Astrocyte (in vitro differentiated cells and primary cell): ENCODE measurements at places on chromosomes 6 and 20.

DNA sequence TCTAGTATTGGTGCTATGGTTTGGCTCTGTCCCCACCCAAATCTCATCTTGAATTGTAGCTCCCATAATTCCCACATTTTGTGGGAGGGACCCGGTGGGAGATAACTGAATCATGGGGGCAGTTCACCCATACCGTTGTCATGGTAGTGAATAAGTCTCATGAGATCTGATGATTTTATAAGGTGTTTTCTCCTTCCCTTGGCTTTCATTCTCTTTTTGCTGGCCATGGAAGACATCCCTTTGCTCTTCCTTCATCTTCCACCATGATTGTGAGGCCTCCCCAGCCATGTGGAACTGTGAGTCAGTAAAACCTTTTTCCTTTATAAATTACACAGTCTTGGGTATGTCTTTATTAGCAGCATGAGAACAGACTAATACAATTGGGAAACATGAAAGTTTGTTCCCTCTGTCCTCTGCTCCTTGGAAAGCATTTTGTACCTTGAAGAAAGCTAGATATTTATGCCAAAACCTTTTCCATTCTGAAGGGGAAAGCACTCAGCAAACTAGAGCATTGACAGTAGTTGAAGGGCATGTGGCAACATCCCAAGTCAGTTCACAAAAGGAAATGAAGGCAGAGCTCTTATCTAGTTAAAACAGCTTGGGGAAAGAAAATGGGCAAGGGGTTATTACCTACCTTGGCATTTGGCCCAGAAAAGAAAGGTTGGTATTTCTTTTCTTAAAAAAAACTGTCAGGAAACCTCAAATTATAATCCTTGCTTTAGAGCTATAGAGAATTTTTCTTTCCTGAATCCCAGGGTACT, 10.7 kb upstream of the TNFAIP3 start:
- no peak for DNase-seq

GRCh38 chr6:11609324-11610071, 71.9 kb downstream of the TMEM170B start:
- DNase-seq: peak; percentile 96

- no peak for DNase-seq
Observed at GRCh38 chr6:168447282-168447681, 6.3 kb downstream of the SMOC2 start.

- peak; percentile 27 for DNase-seq
Observed at GRCh38 chr6:16511040-16511660, 250.1 kb downstream of the ATXN1 start.

DNA sequence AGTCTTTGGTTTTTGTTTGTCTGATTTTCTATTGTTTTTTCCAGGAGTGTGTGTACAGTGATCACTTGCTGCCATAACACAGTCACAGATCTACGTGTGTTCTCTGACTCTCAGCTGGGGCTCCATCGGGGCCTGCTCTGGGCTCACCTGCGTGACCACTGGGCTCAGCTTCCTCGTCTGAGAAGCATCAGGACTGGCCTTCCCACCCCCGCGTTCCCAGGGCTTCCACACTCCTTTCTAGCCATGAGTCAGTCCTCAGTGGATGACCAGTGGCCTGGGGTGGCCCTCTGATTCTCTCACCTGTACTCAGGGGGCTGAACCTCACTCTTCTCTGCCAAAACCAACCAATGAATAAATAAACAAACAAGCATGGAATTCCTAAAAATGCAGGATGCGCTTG, 14.5 kb downstream of the THBS2 start:
- no peak for DNase-seq

DNA sequence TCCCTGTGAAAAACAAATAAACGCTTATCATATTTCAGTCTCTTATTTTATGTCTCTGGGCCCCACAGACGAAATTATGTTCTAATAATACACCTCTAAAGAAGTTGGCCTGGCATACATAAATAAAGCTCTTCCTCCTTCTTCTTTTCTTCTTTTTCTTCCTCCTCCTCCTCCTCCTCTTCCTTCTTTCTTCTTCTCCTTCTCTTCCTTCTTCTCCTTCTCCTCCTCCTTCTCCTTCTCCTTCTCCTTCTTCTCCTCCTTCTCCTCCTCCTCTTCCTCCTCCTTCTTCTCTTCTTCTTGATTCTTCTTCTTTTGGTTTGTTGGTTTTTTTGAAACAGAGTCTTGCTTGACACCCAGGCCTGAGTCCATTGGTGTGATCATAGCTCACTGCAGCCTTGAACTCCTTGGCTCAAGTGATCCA, 41.8 kb upstream of the PTPN1 start:
- no peak for DNase-seq

GRCh38 chr6:122147291-122147690, 252.2 kb upstream of the HSF2 start:
- DNase-seq: no peak

- peak; percentile 17 for DNase-seq
Observed at GRCh38 chr6:125746731-125747588, 2.5 kb upstream of the HEY2 start.

GRCh38 chr20:33651562-33652048, 10.5 kb upstream of the C20orf144 start:
- no peak for DNase-seq

DNA sequence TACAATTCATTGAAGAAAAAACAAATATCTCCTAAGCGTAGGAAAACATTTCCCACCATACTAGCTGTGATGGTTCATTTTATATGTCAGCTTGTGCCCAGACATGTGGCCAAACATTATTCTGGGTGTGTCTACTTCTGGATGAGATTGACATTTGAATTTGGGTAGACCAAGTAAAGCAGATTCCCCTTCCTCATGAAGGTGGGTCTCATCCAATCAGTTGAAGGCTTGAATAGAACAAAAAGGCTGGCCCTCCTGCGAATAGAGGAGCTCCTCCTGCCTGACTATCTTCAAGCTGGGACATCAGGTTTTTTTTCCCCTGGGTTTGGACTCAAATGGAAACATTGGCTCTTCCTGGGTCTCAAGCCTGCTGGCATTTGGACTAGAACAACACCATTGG, 113.6 kb downstream of the DHX35 start:
- DNase-seq: no peak

DNA sequence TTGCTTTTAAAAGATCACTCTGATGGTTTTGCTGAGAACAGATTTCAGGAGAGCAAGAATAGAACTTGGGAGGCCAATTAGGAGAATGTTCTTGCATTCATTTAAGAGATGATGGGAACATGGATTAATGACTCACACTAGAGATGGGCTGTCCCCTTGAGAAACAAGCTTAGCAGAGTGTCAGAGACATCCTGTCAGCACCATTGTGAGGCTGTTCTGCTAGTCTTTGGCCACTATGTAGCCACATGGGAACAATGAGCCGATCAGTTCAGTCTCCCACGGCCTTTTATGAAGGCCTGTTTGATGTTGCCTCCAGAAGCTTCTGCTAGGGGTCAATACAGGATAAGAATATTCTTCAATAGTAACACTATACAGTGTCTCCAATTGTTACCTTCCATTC, 113.0 kb upstream of the EYA4 start:
- no peak for DNase-seq

DNA sequence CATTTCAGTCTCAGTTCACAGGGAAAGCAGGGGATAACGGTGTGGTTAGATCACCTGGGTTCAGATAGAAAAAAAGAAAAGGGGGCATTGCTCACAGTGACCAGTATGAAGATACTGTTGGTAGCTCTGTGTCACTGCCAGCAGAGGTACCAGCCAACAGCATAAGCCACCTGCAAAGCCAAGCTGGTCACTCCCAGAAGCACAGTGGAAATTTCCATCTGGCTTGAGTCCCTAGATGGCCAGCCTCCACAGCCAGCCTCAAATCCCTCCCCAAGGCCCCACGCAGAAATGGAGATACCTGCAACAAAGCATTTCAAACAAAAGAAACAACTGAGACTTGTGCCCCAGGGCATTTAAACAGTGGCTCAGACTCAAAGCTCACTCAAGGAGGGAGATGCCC, 11.6 kb downstream of the DEFB127 start:
- no peak for DNase-seq

DNA sequence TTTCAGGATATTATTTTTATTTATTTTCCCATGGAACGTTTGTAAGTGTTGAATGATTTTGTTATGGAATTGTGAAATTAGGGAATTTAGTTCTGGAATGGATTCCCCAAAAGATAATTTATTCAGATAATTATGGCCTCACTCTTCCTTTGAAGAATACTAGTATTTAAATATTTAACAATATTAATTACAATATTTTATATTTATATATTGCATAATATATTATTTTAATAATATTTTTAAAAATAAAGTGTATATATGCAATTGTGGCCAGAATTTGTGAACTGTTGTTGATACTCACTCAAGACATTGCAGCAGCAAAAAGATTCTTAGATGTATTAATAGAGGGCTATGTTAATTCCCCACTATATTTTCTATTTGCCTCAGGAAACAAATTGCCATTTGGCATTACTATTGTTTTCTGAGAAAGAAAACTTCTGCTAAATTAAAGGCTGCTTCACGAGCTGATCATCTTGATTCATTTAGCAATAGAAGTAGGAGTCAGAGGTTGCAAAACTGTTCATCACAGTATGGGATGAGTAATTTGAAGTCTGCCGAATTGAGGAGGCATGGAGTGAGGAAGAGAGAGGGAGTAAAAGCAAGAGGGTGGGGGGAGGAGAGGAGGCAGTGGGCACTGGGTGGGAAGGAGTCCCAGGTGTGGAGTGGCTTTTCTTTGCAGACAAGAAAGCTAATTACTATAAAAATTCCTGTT, 729.2 kb downstream of the DHX35 start:
- DNase-seq: no peak

- peak; percentile 9 for DNase-seq
Observed at GRCh38 chr20:40741507-40742106, 52.6 kb upstream of the MAFB start.

DNA sequence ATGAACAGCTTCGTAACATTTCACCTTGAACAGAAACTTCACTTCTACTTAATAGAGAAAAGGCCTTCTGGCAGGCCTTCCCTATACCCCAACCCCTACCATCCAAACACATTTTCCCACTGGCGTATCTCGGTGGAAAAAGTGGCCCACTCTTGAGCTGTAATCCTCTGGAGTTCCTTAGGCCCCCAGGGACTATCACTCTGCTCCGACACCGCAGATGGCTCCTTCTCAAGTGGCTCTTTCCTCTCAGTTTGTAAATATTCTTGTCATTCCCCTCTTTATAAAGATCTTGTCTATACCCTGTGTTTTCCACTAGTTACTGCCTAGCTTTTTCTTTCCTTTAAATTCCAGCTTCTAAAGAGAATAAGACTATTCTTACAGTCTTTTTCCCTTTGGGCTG, 108.7 kb downstream of the MYB start:
- DNase-seq: no peak

DNA sequence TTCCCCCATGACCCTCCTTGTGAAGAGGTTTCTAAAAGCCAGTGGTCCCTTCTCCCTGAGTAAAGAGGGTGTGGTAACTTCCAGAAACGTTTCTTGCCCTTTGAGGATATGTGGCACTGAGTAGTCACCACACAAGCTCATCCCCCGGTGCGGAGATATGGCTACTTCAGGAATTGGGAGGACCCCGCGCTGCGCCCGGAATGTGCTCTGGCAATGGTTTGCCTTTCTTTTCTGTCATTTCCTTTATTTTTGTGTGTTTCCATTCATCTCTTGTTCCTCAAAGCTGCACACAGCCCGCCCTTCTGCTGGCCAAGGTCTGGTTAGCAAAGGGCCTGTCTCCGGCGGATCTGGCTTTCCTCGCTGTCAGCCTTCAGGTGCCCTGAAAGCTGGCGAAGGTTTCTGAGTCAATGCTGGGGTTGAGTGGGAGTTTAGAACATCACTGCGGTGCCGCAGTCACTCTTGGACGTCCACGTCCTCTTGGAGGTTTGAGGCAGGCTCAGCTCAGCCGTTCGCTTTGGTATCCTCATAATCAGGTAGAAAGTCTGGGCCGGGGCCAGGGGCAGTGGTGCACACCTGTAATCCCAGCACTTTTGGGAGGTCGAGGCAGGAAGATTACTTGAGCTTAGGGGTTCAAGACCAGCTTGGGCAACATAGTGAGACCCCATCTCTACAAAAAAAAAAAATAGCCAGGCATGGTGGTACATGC, 67.2 kb downstream of the TCP11 start:
- DNase-seq: no peak

DNA sequence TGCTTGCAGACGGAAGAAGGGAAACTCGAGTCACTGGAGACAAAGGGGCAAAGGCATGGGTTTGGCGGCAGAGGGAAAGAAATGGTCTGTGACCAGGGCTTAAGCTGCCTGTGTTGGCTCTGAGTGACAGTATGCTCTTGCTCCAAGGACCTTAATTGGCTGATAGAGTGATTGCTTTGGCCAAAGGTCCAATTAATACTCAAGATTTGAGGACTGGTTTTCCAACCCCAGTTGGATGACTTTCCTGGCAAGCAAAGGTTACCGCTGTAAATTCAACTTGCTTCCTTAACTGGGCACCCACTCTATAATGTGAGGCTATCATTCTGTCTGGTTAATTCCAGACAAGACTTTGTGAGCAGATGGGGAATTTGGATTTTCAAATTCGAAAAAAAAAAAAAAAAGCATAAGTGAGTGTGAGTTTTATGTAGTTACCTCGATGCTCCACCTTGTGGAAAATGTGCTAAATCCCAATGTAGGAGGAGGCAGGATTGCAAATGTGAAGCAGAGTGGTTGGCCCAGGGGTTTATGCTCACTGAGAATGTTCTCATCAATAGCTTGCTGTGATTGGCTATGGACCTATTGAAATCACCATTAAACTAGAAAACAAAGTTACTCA, 150.7 kb upstream of the GMDS start:
- no peak for DNase-seq

DNA sequence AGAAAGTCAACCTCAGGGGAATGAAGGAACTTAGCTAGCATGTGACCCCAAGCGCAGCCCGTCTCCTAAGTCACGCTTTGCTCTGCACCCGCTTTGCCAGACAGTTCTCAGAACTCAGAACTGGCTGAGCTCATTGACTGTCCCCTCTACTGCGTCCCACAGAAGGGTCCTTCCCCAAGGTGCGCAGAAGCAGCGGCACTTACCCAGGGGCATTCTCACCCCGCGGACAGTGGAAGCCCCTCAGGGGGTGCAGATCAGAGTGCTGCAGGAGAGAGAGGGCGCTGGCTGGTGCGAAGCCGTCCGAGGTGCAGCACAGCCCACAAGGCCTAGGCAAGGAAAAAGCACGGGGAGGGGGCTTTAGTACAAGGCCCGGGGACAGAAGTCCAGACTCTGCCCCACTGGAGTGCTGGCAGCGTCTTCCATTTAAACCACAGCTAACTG, 807 bp downstream of the SNHG17 start:
- DNase-seq: no peak

GRCh38 chr6:117795234-117795633, 111.8 kb upstream of the SLC35F1 start:
- no peak for DNase-seq

- DNase-seq: no peak
Observed at GRCh38 chr6:49668083-49668511, 31.5 kb upstream of the RHAG start.

GRCh38 chr20:63692436-63693082, 3.9 kb upstream of the TNFRSF6B start:
- DNase-seq: no peak
